Stimulated activated CD4-positive, alpha-beta T cell treated with anti-CD3 and anti-CD28 coated beads, Interleukin-15, amount 100 ng/mL, for 1 hour (primary cell): ENCODE measurements at places on chromosomes 6 and 20.

DNA sequence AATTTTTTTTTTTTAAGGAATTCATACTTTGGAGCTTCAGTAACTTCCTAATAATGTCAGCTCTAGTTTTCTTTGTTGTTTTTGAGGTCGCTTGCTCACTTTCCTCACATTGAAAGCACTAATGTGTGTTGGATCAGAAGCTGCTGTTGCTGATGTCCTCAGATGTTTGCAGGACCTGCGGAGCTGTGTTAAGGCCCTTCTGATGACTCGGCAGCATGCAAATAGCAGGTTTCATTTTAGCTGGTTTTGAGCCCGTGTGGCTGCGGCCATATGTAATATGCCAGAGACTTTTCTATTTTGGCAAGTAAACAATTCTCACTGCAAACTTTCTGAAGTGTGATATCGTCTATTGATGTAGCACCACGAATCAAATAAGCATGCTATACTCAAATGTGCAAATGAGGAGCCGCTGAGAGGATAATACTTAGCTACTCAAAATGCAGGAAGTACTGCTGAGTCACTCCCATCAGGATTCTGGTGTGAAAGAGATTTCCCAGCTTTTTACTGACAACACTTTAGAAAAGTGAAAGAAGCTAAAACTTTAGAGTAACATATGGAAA lies 187.8 kb downstream of the SASH1 start:
- no peak for DNase-seq

GRCh38 chr6:38604700-38605099 lies 35.0 kb downstream of the BTBD9 start:
- no peak for DNase-seq

- DNase-seq = no peak
These were observed 72.4 kb upstream of the GTSF1L start for GRCh38 chr20:43799150-43799711.

- no peak for DNase-seq
These were observed 496.7 kb downstream of the BMP2 start for GRCh38 chr20:7264137-7264536.

DNA sequence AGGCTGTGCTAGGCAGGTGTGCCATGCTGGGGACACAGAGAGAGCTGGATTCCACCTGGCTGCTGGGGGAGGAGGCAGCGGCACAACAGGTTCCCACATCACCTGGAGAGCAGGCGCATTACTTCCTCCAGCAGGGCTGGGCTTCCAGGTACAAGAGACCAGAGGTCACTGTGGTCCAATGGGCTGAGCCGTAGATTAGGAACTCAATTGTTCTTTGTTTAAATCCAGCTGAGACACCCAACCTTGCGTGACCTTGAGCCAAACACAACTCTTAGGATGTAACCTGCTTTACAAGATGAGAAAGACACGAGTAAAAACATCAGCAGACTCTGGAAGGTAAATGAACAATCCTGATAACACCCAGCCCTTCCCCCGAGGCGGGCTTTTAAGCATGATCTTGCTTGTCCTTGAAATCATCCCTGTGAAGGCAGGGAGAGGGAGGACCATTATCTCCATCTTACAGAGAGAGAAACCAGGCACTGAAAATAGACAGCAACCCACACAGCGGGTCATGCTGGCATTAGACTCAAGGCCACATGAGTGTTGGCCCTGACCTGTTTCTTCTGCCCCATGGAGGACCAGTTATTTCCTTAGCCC lies 216.5 kb upstream of the RREB1 start:
- DNase-seq = no peak

DNA sequence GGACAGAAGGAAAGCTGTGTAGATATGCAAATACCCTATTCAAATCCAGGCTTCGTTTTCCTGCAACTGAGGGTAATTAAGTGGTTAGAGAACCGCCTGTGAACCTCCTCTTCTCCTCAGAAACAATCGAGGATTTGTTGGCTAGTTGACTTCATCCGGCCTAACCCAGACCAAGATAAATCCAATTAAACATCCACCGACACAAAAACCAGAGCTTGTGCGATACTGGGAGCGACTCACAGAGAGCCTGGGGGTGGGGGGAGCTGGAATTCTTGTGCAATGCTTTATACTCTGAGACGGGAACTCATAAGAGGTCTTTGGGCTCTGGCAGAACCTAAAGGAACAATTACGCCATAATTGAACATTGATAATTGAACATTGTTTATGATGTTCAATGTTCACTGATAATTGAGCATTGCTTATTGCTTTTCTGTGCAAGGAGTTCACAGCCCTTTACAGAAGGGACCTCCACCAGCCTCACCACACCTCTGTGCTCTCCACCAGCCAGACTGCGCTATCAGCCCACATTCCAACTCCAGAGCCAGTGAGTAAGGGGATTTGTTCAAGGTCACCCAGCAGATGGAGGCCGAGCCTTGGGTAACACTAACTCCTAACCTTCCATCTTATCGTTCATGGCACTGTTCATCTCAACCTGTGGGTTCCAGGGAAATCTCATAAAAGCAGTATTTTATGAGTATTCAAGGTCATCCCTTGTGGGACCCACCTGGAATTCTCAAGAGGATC lies 429.6 kb upstream of the JARID2 start:
- no peak for DNase-seq

- no peak for DNase-seq
These were observed 814.8 kb downstream of the MAFB start for GRCh38 chr20:39874049-39874893.

DNA sequence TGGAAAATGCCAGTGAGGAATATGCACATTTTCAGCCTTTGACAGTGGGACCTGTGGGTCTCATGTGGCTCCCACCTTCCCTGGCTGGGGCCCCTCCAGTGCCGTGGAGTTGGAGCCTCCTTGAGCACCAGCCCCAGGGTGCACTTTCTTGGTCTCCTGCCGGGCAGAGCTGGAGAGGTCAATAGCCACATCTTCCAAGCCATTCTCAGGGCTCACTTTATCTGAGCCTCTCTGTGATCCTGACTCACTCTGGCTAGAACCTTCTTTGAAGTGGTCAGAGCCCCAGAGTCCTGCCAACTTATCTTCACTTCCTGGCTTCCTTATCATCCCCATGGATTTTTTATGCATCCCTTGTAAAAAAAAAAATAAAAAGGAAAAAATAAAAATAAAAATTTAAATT lies 5.7 kb downstream of the VSX1 start:
- DNase-seq = no peak

- DNase-seq = no peak
These were observed 61.9 kb downstream of the ECT2L start for GRCh38 chr6:138857775-138858174.

GRCh38 chr6:11992086-11992485 lies 20.0 kb upstream of the HIVEP1 start:
- no peak for DNase-seq

GRCh38 chr20:9493803-9494202 lies 20.6 kb upstream of the LAMP5 start:
- no peak for DNase-seq

DNA sequence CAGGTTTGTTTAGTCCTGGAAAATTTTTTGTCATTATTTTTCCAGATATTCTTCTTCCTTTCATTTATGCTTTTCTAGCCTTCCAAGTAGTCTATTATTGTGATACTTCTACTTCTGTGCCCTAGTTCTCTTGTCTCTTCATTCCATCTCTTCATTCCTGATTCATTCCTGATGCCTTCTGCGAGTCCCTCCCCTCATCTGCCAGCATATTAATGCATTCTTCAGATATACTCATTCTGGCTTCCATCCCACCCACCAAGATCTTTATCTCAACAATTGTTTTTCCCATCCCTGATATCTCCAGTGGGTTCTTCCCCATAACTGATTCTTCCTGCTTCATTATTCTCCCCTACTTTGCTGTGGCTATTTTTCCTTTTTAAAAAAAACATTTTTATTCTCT lies 35.2 kb downstream of the ALDH5A1 start:
- DNase-seq = no peak

DNA sequence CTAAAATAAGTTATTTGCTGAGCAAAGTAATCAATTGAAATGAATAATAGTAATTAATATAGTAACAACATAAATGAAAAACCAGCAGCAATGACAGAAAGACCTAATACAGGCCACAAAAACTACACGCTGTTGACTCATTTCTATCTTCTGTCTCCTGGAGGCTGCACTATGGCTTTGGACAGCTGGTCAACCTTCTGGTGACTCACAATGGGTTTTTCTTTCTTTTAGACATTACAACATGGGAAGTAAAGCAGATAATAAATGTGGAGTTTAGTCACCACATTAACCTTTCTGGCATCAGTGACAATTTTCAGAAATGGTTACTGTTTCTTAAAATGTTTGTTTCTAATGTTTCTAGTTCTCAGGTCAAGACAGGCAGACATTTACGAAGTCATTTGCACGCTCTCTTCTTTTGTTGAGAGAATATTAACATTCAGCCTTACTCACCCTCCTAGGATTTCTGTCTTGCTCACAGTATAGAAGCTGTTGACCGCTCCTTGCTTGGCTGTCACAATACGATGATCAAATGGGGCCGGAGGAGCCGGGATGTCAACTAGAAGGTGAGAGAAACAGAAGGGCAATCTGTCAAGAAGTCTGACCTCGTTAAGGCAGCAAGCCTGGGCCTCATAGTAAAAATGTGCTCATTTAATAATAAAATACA lies 62.2 kb downstream of the MYLK4 start:
- DNase-seq = no peak

DNA sequence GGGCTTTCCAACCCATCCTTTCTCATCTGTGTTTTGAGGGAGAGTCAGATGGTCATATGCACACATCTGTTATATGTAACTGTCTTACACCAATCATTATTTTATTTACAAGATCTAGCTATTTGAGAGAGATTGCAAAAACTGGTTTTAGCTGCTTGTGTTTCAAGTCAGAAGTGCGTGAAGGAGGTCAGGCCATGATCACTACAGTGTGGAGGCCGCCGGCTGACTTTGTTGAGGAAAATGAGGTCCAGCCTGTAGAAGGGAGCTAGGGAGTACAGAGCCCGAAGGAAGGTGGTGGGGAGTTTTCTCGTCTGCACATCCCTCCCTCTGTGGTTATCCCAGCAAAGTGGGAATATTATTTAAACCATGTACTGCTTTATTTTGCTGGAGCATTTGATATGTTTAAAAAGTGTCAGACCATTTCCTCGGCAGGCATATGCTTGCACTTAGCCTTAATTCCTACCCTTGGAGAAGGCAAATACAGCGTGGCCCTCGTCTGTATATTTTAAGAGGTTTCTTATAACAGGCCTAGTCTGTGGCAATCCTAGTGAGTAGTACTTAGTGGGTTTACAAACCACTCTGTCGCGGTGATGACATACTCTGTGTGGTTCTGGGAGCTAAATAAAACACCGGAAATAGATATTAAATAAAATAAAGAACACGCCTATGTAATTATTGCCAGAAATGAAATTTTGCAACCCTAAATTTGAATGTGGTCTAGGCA lies 95.6 kb downstream of the UST start:
- no peak for DNase-seq

GRCh38 chr6:93731306-93731705 lies 311.9 kb upstream of the EPHA7 start:
- DNase-seq = no peak

DNA sequence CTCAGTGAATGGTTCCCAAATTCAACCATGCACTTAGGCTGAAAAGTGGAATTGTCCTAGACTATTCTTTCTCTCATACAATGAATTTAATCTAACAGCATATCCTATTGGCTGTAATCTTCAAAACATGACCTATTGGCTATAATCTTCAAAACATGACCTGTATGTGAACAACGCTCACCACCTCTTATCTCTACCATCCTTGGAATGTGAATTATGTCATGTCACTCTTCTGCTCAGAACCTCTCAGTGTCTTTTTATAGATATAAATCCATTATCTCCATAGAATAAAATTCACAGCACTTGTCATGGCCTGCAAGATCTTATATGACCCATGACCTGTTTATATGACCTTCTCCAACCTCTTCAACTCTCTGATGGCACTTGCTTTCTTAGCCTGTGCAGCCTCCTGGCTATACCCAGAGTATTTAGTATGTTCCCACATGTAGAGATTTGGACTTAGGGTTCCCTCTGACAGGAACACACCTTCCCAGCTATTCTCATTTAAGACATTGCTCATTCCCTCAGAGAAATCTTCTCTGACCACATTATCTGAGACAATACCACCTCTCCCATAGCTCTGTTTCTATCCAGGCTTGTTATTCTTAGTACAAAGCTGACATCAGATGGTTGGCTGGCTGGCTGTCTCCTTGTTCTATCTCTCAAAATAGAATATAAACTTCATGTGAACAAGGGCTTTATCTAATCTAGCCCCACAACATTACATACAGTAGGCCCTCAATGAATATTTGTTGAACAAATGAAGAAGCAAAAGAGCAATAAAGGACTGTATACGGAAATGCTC lies 275.0 kb upstream of the PREP start:
- DNase-seq = no peak

- no peak for DNase-seq
These were observed 661 bp downstream of the LCA5 start for GRCh38 chr6:79536585-79536953.

DNA sequence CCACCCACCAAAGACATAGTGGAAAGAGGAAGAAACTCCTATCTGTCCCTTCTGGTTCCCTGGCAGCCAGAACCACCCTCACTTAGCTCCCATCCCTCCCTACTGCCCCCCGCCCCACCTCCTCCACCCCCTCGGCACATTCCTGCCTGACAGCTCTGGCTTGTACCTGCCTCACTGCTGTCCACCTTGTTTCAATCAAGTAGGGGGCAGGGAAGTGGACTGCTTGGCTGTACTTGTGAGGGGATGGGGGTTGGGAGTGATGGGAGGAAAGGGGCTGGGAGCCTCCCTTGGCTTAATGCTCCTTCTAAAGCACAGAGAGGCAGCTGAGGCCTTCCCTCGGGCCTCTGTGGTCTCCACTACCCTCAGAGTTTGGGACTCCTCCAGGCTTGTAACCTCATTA lies 22.1 kb upstream of the ZNF76 start:
- no peak for DNase-seq

DNA sequence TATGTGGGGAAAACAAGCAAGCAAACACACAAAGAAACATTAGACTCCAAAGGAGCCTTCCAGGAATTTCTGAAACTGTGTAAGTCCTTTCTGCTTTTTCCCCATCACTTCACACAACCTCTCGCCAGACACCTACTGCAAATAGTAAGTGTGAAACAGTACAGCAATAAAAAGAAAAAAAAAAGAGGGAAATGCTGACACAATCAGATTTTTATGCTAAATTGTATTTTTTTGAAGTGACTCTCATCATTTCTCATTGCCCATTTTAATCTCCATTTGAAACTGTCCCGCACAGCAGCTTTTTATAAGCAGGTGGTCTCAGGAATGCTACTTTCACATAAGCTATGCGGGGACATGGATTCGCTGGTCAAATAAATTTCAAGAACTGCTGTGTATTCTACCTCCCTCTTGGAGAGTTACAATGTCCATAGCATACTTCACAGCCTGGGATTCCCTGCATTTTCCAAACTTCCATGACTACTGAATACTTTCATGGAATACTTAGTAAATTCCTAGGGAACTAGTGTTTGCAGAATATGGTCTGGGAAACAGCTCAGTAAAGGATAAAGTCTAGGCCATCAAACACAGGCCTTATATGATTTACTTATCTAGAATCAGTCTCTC lies 139.9 kb upstream of the TSHZ2 start:
- DNase-seq = no peak

GRCh38 chr20:7161690-7162089 lies 394.2 kb downstream of the BMP2 start:
- no peak for DNase-seq

- no peak for DNase-seq
These were observed 43.4 kb downstream of the ZNF133 start for GRCh38 chr20:18331694-18332093.

- DNase-seq = peak; percentile 45
These were observed 100.4 kb upstream of the MLN start for GRCh38 chr6:33904050-33904746.
